Body of pancreas (tissue), 4 donors: ENCODE measurements at places on chromosomes 3 and 15.
A peak's percentile ranks its signal among the peaks of the same experiment; 100 is the strongest.

DNA sequence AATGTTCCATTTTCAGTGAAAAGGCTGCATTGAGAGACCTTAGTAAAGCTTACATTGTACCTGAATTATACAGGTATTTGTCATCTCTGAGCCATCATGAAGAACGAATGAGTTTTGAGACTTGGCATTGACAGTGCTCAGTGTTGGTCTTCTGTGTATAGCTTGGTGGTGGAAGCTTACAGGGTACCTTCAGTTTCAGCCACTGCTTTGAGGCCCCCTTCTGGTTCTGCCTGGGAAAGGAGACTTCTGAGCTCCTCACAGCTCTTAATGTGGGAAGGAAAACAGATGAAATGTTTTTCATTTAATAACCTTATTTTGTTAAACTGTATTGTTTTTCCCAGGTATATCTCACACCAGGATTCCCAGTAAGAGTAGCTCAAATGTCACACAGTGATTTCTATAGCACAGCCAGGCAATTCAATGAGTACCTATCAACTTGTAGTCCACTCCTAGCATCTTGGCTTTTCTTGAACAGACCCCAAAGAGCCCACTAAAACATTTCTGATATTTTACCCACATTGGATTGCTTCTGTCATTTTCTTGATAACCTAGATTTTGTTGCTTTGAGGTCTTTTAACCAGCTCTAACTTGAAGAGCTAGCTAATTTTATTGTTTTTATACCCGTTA is 5.6 kb downstream of the SERPINI1 start:
- DNase-seq: peak; percentile 21

DNA sequence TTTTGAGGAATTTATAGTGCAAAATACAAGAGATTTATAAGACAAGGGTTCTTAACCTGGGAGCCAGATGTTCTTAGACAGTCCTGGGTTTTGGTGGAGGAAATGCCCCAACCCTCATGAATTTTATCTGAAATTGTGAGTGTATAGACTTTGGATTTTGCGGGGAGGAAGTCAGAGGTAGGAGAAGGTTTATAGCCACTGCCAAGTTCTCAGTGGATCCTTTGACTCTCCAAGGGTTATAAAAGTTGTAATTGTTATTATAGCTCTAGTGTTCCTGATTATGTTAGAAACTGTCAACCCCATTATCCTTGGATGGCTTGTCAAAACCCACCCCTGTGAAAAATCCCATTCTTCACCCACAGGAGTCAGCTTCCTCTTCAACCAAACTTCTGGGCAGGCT is 183.6 kb downstream of the LRTM1 start:
- DNase-seq: no peak

- DNase-seq: no peak
Observed at GRCh38 chr3:138260611-138261010, 69.0 kb downstream of the NME9 start.

DNA sequence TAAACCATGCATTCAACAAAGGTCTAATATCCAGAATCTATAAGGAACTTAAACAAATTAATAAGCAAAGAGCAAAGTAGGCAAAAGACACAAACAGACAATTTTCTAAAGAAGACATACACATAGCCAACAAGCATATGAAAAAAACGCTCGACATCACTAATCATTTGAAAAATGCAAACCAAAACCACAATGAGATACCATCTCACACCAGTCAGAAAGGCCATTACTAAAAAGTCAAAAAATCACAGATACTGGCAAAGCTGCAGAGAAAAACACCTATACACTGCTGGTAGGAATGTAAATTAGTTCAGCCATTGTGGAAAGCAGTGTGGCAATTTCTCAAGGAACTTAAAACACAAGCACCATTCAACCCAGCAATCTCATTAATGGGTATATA is 53.8 kb downstream of the FSIP1 start:
- no peak for DNase-seq

GRCh38 chr3:12428126-12428525 is 56.2 kb upstream of the TSEN2 start:
- no peak for DNase-seq

- no peak for DNase-seq
Observed at GRCh38 chr15:43056696-43057095, 49.1 kb downstream of the UBR1 start.

DNA sequence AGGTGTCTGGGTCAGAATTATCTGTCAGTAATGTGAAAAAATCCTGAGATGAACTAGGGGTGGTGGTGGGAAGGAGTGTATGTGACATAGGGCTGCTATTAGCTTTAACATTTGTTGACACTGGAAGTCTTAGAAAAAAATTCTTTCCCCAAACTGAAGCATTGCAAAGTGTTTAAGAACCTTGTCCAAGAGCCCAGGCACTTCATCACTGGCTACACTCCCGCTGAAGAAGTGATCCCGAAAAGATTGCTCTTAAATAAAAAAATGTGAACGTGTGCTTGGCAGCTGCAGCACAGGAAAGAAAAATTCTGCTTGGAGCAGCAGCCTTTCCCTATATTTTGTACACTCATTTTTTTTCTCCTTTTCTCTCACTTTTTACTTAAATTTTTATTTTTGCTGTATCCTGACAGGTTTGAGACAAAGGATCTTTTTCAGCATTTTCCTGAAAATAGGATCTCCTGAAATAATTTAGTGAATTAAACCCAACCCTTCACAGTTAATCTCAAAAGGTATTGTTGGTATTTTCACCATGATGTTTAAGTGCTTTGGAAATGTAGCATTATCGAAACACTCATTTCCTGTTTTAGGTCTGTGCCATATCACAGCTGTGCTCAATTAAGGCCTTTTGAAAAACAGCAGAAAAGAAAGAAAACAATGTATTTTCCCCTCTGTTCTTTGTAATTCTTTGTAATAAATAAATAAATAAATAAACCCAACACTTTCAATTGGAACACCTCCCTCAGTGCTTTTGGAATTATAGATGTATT is 477.6 kb downstream of the ZNF385D start:
- no peak for DNase-seq

DNA sequence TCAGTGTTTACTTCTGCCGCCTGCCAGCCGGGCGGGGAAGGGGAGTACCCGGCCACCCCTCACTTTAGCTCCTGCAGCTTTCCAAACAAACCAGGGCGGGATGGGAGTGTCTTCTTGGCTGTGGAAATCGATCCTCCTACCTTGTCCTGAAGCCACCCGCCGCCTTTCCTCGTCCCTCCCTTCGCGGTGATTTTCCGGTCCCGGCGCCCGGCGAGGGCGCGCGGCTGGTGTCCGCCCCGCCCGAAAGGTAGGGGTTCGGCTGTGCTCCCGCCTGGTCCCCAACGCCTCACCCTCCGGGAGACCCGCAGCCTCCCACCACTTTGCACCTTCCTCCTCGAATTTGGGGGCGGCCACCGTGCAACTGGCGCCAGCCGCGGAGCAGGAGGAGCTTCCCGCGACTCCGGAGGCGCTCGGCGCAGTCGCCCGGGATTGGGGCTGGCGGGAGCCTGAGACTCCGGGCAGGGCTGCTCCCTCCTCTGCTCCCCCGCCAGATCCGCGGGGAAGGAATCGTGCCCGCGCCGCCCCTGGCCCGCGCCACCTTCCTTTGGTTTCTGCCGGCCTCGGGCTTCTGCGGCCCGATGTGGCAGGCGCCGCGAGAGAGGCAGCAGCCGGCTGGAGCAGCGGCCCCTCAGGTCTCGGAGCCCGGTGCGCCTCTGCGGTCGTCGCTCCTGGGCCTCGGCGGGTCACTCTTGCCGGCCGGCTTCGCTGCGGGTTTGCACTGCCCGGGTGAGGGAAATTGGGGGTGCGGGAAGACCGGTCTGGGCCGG is 30.7 kb upstream of the ST3GAL6 start:
- DNase-seq: peak; percentile 54

DNA sequence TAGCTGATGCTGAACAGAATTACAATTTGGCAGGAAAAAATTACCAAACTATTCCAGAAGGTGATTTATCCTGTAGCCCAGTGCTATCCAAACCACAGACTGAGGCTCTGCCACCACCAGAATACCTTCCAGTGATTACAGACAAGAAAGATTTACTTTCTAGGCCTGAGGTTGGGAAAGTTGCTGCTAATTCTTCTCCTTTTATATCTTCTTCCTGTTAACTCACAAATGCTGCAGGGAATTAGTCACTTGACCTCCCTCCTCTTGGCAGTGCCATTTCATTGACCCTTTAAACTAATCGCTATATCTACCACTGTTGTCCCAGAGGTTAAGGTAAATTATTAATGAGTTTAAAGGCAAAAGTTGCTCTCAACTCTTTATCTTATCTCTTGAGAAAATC is 118.4 kb downstream of the CTNNB1 start:
- DNase-seq: no peak

DNA sequence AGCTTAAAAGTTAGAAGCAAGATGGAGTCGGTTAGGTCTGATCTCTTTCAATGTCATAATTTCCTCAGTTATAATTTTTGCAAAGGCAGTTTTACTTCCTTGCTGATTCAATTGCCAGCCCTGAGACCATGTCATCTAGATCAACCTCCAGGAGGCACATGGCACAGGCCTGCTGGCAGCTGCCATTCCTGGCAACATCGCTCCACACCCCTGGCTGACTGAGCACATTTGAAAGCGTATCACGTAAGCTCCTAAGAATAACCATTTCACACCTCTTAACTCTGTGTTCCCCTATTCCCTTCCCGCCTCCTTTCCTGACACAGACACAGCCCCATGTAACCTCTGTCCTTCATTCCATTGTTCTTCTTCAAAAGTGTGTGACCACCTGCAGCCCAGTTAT is 313.9 kb upstream of the CTNNB1 start:
- no peak for DNase-seq

- peak; percentile 39 for DNase-seq
Observed at GRCh38 chr15:82922737-82923136, 29.8 kb downstream of the HOMER2 start.

GRCh38 chr3:184333190-184333589 is 4.2 kb upstream of the FAM131A start:
- DNase-seq: no peak

GRCh38 chr3:167120828-167121227 is 259.3 kb downstream of the ZBBX start:
- no peak for DNase-seq

GRCh38 chr3:51968170-51968775 is 1.0 kb upstream of the PCBP4 start:
- no peak for DNase-seq

- DNase-seq: no peak
Observed at GRCh38 chr15:99239545-99240198, 9.7 kb downstream of the TTC23 start.

GRCh38 chr3:170350515-170351413 is 6.8 kb upstream of the SKIL start:
- no peak for DNase-seq

DNA sequence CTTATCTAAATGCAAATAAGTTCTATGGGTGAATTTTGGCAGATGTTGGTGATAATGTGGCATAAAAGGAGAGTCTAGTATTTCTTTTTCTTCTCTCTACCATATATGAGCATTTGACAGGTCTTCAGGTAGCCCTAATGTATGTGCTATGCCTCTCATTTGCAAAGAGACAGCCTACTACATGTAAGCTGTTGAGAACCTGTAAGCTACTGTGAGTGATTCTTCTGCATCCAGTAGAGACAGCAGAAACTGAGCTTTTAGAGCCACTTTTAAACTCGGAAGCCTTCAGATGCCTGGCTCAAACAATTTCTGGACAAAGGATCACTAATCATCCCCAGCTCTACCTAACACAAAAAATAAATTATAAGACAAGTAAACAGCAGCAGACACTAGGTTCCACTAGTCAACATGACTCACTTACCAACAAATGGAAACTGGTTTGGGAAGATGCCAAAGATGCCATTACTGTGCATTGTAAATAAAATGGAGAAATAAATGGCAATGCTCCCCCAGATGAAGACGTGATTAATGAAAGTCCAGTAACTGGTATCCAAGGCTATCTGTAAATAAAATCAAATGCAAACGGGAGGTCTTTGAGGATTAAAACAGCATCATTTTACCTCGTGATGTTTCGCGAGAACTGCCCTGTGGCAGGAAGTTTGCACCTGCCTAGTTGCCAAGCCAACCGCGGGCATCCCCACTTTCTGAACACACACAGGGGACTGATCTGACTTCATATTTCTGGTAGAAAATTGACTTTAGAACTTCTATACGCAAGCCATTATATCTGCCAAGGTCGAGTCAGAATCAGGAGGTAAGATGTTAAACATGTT is 245.3 kb downstream of the DTWD1 start:
- no peak for DNase-seq

- DNase-seq: peak; percentile 37
Observed at GRCh38 chr15:60932051-60932915, 296.8 kb downstream of the RORA start.

DNA sequence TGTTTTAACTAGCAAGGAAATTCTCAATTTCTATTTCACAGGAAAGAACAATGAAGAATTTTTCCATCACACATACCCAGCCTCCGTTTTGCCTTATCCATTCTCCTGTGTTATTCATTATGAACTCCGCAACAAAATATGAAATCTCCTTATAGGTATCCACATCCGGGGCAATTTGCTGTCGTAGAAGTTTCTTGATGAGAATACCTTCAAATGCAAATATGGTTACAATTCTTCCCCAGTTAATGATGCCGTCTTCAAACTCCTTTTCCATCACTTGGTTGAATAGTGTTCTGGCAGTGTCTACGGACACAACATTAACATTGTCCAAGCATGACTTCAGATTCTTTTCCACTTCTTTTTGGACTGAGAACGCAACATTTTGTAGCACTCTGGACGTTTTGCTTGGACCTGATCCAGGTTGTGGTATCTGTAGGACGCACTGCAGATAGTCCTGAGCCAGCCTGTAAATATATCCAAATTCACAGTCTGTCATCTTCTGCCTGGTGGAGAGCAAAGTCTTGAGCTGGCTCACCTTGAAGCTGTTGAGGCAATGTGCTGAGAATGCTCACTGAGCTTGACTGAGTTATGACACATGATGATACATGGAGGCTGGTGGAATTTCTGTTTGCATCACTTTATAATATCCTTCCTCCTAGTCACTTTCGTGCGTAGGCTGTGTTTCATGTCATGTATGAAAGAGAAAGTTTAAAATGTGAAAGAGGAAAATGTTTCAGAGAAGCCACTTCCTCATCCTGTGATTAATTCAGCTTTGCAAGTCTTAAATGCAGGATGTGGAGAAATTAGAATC is at the start of gene BCL2A1:
Gene BCL2A1, minus strand, starts transcription at position 573 of the 811 bp plus-strand sequence. Its CDS starts 77 bp downstream, at position 496.
- no peak for DNase-seq

DNA sequence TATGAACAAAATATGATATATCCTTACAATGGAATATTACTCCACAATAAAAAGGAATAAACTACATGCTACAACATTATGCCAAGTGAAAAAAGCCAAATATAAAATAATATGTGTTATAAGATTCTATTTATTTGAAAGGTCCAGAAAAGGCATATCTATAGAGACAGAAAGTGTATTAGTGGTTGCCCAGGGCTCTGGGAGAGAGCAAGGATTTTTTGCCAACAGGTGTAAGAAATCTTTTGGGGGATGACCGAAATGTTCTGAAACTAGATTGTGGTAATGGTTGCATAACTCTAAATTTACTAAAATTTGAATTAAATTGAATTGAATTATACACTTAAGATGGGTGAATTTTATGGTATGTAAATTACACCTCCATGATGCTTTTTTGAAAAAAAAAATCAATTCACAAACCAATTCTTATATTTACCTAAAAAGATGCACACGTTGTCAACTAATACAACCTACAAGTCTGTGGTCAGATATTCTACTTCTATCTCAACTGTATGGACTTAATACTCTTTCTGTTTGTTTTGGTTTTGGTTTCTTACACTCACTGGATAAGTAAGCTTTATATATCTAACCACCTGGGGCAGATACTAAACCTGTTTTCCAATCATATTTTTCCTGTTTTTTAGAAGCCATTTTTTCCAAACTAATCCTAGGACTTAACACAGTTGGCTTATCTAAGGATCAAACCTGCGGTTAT is 75.8 kb downstream of the FBN1 start:
- DNase-seq: no peak
